SJCRH30 (cell line): ENCODE measurements at places on chromosomes 5 and 9.

GRCh38 chr5:157290156-157290980 lies 24.4 kb downstream of the CYFIP2 start:
- DNase-seq, result peak; percentile 9

DNA sequence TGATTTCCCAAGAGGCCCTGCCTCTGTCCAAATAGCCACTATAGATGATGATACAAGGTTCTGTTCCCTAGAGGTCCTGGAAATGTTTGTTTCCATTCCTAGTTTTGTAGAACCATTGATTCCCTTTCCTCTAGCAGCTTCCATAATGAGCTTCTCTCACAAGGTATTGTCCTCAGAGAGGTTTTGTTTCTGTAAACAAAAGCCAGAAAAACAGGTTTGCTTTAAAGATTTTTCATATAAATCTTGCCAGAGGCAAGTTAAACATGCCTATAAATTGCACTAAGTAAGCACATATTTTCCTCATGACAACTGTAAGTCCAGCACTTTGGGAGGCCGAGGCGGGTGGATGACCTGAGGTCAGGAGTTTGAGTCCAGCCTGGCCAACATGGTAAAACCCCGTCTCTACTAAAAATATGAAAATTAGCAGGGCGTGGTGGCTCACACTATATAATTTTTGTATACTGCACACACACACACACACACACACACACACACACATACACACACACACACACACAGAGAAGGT lies 1787.7 kb downstream of the EFNA5 start:
- DNase-seq, result no peak

- no peak for DNase-seq
Observed at GRCh38 chr5:101370181-101370580, 467.1 kb upstream of the ST8SIA4 start.

- no peak for DNase-seq
Observed at GRCh38 chr9:33908114-33908513, 91.2 kb downstream of the UBE2R2 start.

GRCh38 chr9:109640580-109641371 lies 139.2 kb upstream of the PALM2AKAP2 start:
- DNase-seq, result peak; percentile 92

DNA sequence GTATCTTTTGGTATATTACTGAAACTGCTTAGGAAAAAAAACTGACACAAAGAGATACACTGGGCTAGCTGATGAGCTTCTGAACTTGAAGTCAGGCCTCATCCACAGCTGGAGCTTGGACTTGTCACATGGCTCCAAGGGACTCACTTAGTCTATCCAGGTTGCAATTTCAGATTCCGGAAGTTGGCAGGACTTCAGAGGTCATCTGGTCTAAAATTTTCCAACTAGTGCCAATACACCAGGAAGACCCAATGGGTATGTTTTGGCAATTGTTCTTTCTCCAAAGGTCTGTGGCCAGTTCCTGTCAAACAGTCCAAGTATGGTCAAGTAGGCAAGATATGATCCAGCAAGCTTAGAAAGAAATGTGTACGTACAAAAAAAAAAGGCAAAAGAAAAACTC lies 36.7 kb downstream of the MRPS27 start:
- DNase-seq, result no peak

DNA sequence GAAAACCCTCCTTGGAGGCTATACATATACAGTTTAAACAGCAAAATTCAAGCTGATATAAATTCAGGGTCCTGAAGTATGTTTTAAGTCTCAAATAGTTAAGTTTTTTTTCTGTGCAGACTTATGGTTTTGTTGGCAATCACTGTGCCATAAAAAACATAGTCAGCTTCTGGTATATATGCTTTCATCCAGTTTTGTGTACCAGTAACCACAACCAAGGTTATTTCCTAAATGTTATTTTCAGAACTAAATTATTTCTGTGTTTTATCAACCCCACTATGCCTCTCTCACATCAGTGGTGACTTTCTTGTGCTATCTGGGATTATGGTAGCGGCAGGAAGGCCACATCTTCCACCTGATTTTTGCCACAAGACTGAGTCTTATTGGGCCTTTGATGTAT lies 107.7 kb upstream of the SMARCA2 start:
- no peak for DNase-seq

DNA sequence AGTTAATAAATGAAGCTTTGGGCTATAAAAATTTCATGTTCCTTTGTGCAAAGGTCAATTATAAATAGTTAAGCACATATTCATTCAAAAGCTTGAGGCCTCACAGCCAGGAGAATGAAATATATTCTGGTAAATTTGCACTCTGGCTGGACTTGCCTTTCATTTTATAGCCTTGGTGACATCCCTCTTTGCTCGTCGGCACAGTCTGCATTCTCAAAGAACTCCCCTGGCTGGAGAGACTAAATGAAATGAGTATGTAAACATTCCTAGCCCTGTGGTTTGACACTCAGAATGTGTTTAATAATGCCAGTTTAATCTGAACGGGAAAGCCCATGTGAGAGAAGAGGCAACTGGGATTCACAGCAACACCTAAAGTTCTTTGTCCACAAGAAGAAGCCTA lies 285.6 kb downstream of the BRINP1 start:
- peak; percentile 12 for DNase-seq

GRCh38 chr5:14686517-14686916 lies 22.0 kb downstream of the OTULIN start:
- no peak for DNase-seq

DNA sequence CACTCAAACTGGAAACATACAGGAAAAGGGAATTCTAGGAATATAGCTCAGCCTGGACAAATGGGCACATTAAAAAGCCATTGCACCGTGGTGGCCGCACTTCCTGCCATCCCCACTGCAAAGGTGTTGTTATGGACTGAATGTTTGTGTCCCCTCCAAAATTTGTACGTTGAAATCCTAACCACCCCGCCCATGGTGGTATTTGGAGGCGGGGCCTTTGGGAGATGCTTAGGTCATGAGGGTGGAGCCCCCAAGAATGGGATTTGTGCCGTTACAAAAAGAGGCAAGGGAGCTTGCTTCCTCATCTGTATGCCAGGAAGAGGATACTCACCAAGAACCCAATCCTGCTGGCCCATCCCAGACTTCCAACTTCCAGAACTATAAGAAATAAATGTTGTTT lies 1.1 kb upstream of the CMBL start:
- DNase-seq, result no peak

DNA sequence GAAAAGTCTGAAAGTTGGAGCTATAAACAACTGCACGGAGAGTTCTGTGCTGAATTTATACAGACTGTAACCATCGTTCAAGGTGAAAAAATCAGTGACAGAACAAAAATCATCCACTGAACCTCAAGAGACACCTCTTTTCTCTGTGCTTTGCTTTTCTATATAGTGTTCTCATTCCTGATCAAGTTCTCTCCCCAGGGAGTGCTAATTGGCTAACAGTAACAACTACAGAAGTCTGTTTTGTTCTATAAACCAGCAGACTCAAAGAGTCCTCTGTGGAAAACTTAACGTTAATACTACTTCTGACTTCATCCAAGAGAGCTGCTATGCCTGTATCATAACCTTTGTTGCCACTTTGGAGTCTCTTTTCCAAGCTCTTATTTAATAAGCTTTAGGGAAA lies 1388.3 kb upstream of the C9orf72 start:
- no peak for DNase-seq

DNA sequence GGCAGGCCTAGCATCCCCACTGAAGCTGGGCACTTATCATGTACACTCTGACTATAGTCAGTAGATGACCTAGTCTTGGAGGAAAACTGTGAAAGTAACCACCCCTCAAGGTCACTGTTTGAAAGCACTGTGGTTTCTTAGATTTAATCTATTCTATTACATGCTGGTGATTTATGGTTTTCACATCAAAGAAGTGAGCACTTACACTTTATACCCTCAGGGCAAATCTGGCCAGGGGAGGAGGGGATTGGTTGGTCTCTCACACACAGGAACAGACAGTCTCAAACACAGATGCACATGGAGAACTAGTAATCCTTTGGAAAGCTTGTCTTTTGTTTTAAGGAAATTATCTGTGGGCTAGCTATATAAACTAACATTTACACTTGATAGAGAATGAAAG lies 17.9 kb upstream of the SPIN1 start:
- no peak for DNase-seq

DNA sequence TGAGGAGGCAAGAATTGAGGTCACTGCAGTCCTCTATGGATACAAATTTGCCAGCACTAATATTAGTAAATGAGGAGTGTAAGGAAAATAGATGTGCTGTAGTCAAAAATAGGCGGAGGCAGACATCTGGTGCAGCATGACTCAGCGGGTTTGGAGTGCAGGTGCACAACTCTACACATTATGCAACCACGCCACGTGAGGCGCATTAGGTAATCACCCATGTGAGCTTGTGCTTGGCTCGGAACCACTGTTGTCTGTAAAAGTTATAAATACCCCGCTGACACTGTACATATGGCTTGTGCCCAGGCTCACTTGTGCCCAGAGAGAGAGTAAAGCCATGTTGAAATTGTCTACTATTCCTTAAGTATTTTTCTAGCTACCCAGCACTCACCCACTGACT lies 623.5 kb upstream of the NUDT12 start:
- peak; percentile 30 for DNase-seq

DNA sequence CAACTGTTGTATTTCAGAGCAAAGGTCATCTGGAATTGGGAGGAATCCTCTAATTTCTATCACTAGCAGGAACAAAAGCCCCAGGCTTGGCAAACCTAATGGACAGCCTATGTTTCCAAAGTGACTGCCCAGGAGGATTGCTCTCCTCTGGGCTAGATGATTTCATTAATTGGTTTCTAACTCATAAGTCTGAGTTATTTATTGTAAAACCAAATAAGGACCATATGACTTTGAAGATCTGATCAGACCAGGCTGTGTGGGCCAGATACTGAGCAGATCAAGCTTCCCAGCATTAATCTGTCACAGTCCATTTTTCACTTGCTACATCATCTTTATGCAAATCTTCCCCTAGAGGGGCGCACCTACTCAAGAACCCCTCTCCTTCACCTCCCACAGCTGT lies 125.2 kb downstream of the PRDM6 start:
- DNase-seq, result no peak

GRCh38 chr9:33158843-33159776 lies 8.0 kb downstream of the B4GALT1 start:
- peak; percentile 44 for DNase-seq

DNA sequence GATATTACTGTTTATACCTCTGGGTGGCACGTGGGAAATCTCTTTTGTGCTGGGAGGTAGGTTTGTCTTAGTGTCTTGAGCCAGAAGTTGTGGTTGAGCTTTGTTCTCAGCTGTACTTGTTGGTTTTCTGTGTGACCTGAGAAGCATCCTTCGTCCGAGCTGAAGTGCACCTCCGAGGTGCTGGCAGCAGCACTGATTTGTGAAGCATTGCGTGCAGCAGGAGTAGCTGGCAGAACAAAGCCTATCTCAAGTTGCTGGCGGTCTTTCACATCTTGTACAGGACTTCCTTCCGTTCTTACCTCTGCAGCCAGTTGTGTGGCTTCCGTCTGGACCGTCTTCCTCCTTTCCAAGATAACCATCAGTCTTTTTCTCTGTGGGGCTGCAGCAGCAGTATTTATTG lies 4.3 kb downstream of the PRRC2B start:
- DNase-seq, result no peak

GRCh38 chr9:77163884-77164283 lies 13.4 kb upstream of the VPS13A start:
- DNase-seq, result no peak

DNA sequence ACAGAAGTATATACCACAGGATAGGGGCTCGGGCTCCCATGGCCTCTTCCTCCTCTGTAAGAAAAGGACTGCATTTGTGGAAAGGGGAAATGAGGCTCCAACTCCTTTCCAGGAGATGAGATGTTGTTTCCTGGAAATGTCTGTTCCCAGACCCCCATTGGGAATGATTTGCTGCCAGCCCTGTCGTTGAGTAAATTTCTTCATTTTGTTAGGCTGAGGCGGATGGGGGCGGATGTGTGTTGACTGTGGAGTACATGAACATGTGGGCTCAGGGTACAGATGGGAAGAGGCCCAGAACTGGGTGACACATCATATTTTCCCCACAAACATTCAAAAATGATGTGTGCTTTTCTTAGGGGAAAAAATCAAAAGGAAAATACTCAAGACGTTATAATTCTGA lies 28.8 kb upstream of the TNFAIP8 start:
- no peak for DNase-seq

DNA sequence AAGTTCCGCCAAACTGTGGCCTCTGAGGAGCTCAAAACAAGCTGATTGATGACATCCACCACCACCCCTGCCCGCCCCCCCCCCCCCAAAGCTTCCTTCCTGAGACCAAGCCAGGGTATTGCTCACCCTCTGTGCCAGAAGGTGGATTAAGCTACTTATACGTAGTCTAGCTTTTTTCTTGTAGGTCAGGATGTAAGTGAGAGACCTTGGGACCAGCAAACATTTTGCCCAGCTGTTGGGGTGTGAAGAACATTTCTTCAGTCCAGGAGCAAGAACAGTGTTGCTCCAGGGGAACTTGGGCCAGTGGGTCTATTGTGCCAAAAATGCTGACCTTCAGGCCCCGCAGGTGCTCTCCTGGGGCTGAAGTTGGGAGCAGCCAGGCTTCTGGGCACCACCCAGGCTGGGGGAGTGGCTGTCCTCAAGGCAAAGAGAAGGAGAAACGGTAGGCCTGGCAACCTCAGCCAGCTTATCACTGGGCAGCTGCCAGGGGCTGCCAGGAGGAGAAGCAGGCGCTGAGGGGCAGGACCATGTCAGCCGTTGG lies 18.0 kb downstream of the NEURL1B start:
- DNase-seq, result no peak

GRCh38 chr5:3006526-3006925 lies 255.0 kb upstream of the IRX2 start:
- DNase-seq, result no peak

DNA sequence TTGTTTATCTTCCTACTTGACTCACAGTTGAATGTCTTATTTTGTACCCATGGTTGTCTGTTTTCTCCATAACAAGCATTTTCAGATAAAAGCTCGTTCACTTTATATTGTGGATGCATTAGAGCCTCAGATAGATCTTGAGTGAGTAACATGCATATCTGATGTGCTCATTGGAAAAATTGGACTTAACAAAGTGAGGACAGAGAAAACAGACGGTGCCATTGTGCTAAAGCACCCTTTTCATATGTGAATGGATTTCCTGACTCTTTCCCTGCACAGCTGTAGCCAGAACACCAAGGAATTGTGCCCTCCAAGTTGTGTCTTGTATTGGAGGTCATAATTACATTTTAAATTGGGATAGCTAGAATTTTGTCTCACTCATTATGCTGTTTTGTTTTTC lies 325.8 kb upstream of the MEF2C start:
- no peak for DNase-seq

GRCh38 chr9:16484180-16484579 lies 386.3 kb downstream of the BNC2 start:
- DNase-seq, result no peak

- DNase-seq, result no peak
Observed at GRCh38 chr9:88732128-88732527, 197.2 kb downstream of the NXNL2 start.

DNA sequence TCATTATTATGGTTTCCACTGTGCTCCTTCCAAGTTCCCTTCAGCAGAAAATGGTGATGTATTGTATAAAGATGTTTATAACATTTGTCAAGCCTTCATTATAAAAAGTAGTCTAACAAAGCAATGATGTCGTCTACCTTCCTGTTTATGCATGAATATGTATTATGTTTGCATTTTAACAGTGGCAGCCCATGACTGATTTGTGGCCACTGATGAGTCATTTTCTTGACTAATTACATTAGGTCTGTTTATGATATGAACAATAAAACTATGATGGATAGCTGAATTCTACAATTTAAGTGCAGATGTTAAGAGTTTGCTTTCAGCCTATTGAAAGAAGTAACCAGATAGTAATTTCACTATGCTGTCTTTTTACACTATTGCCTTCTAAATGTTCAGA lies 75.4 kb upstream of the ADAMTS19 start:
- no peak for DNase-seq

- DNase-seq, result no peak
Observed at GRCh38 chr5:88683506-88684135, 199.4 kb downstream of the MEF2C start.

- no peak for DNase-seq
Observed at GRCh38 chr5:76050134-76050533, 33.0 kb upstream of the SV2C start.
